ENCODE measurements at places on chromosomes 5 and 9. TPM values are rescaled to one million over a fixed set of nuclear protein-coding genes. Genes with fewer than 3 reads are reported as not detected.

ABO gene
- under 0.01 TPM for total RNA-seq

C9orf152 gene
- total RNA-seq: not detected

BAAT gene
- 0.24 TPM for total RNA-seq

CNTLN gene
- total RNA-seq: 0.85 TPM

GPR21 gene
- 0.48 TPM for total RNA-seq

DMAC1 gene
- 11.3 TPM for total RNA-seq

LTC4S gene
- total RNA-seq: not detected

PCDHGA3 gene
- under 0.01 TPM for total RNA-seq

ISL1 gene
- 1.9 TPM for total RNA-seq

KIF3A gene
- 6.0 TPM for total RNA-seq

IFNA2 gene
- not detected for total RNA-seq

PTPRD gene
- 3.1 TPM for total RNA-seq

ANXA6 gene
- 93.5 TPM for total RNA-seq

GABRA6 gene
- total RNA-seq: not detected

MXD3 gene
- 2.7 TPM for total RNA-seq

ADRA1B gene
- not detected for total RNA-seq

CDC14B gene
- total RNA-seq: 16.4 TPM

EXD3 gene
- total RNA-seq: 22.6 TPM

FCN2 gene
- not detected for total RNA-seq
